ENCODE measurements at places on chromosomes 3 and 15.

DNA sequence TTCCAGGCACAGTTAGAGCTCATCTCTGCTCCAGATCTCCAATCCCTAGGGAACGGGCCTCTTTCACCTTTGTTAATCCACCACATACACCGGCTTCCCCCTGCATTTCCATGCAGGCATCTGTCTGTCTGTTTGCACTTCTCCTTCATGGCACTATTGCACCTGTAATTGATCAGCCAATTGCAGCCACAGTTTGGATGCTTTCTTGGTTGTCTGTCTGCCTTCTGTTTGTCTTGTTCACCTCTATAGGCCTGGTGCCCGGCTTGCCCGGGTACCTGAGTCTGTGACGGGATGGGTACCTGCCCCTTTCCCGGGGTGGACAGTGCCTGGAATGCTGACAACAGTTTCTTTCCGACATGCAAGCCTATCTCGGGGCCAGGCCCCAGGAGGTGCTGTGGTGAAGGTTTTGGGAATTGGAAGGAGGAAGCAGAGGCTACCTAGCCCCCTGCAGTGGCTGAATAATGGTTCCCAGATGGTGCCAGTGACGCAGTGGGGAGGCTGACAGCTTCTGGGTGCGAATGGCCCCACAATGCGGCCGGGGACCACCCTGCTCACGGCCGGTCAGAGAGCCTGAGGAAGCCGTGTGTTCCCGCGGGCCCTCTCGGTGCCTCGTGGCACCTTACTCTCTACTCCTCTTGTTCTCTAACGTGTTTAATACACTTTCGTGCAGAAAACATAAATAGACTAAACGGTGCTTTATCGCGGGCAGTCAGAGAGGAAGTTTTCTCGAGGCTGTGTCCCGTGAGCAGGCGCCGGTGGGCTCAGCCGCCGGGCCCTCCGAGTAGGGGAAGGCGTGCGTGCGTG lies 31.3 kb upstream of the RAB6B start:
- DNase-seq: no peak

- no peak for DNase-seq
These were observed 50.1 kb upstream of the TRIM42 start for GRCh38 chr3:140627756-140628155.

DNA sequence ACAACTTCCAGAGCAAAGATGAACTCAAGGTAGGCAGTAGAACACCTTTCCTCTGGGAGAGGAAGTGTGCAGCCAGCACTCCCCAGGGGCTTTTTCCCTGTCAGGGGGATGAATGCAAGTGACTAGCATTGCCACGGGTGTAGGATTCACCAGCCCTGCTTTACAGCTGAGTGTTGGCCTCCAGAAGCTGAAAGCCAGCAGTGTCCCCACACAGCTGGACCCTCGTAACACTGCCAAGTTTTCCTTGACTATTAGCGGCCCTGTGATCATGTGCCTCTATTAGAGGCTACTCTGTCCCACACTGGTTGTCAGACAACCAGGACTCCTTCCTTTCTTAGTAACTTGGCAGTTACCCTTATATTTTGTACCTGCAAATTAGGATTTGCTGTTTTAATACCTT lies 104.9 kb upstream of the MANF start:
- DNase-seq: no peak

GRCh38 chr3:15527031-15527459 lies 5.5 kb upstream of the COLQ start:
- no peak for DNase-seq

DNA sequence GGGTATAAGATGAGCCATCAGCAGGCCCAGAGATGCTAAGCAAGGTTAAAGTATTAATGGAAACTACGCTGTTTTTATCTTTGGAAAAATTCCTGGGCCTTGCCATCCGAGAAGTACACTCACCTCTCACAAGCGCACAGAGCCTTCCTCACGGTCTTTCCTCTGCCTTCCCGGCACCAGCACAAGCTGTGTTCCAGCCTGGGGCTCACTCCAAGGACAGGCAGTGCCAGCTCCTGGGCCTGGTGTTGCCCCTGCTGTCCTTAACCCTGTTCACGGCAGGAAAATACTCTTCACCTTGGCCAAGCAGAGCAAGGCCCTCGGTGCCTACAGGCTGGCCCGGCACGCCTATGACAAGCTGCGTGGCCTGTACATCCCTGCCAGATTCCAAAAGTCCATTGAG lies 14.3 kb upstream of the RHO start:
- DNase-seq: no peak

GRCh38 chr3:99776516-99777209 lies 41.0 kb upstream of the CMSS1 start:
- no peak for DNase-seq

- no peak for DNase-seq
These were observed 184.0 kb downstream of the EBLN2 start for GRCh38 chr3:73245459-73245858.

Measured in amniotic stem cell (primary cell).